ENCODE measurements at places on chromosomes 3 and 15.
A peak's percentile ranks its signal among the peaks of the same experiment; 100 is the strongest.

DNA sequence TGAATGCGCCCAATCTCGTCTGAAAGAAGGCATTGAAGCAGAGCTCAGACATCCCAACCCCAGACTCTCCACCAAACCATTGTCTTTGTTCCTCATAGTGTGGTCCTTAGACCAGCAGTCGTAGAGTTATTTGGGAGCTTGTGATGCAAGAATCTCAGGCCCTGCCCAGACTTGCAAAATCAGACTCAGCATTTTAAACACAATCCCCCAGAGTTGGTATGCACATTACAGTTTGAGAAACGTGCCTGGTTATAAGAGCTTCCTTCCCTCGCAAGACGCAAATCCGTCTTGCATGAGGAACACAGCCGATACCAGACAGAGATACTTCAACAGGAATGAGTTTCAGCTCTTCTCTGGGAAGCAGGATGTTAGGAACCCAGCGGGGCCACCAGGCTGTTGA, 38.9 kb upstream of the IREB2 start:
- DNase-seq = no peak

DNA sequence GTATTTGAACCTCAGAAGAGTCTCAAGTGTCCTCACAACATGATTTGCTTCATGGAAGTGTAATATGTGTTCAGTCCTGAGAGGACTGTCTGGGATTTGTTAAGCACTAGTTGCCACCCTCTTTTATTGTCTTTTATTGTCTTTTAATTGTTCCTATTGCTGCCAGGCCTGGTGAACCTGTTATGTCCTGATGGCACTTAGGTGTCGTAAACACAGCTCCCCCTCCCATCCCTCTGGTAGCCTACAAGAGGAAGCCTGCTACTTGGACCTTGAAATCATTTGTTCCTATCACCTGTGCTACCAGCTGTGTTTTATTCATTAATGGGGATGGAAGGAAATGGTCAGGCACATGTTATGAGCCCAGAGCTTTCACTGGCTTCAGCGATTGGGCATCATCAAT, 19.3 kb downstream of the CCNB2 start:
- no peak for DNase-seq

DNA sequence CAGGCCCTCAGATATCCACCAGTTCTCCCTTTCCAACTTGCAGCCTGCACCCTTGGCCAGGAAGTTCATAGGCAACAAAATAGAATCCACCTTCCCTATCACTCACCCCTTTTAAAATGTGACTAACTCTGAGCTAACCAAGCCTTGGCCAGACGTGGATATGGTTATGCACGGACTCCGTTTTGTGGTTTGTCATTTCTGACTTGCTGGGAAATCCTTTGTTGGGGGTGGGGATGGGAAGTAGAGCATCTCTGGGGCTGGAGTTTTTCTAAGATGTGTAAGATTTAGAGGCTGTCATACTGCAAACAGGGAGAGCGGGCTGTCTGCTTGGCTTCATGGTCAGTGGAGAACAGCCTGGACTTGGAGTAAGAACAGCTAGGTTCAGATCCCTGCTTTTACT, 62.6 kb downstream of the SMAD3 start:
- DNase-seq = no peak

GRCh38 chr3:15345066-15345607, 12.8 kb upstream of the SH3BP5 start:
- DNase-seq = no peak

DNA sequence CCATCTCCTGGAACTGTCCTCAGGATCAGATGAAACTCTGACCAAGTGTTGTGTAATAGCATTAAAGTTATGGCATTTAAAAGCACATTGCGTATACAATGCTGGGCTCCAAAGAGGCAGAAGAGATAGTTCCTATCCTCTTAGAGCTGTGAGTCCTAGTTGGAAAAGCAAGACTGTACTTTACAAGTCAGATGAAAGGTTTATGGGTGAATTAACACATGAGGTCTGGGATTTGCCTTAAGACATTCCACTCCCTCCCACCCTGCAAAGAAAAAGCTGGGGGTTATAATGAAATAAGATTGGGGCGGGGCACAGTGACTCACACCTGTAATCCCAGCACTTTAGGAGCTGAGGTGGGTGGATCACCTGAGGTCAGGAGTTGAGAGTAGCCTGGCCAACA, 35.6 kb downstream of the SNAPC5 start:
- no peak for DNase-seq

DNA sequence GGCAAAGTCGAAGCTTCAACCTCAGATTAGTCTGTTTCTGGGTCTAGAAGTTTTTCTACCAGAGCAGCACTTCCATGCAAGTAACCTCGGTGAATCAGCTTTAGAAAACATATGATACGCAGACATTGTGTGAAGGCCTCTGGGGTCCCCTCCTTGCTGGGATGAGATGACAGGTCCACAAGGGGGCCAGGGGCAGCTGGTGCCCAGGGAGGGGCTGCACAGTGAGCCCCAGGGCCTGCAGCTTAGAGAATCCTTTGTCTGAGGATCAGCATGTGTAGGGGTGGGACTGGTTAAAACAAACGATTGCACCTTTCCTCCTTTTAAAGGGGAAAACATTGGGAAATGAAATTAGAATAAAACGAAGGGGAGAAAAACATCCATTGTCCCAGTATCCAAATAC, 47.5 kb upstream of the TLE3 start:
- DNase-seq = no peak

DNA sequence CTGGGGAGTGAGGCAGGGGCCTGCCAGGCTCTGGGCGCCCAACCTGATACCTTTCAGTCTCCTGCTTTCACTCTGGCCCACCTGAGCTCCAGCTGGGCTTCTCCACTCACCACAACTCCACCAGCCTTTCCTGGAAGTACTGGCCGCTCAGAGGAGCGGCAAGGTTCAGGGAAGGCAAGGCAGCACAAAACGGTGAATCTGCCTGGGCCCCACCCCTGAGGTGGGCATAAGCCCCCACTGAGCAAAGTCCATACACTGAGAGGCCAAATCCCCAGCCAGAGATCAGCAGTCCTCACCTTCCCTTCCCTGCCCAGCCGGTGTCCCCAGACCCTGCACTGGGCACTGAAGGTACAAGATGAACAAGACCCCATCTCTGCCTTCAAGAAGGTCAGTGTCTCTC, 70.7 kb downstream of the TLE3 start:
- no peak for DNase-seq

DNA sequence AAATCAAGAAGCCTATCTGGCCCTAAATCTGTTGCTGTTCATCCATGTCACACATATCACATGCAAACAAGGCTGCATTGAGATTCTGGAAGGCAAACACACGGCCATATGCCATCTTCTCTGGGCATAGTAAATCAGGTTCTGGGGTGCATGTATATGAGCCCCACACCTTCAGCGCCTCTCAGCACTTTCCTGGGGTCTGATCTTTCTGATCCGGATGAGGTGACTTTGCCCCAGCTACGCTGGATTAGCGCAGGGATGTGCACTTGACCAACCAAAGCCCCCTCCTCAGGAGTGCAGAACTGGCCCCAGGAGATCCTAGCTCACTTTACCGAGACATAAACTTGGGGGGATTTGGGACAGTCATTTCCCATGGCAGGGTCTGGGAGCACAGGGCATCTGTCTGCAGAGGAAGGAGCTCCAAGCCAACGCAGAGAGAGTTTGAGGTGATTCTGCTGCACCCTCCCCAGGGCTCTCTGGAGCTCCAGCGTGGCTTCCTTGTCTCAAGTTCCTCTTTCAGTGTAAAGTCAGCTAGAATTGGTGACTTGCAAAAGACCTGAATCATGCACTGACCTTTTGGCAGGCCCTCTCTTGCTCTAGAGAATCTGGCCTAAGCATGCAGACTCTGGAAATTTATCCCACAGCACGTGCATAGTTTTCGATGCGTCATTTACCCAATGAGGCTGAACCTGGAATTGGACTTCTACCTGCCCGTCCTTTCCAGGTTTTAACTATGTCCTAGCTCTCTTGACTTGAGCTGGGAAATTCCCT, 63.5 kb upstream of the KLF13 start:
- peak; percentile 19 for DNase-seq

DNA sequence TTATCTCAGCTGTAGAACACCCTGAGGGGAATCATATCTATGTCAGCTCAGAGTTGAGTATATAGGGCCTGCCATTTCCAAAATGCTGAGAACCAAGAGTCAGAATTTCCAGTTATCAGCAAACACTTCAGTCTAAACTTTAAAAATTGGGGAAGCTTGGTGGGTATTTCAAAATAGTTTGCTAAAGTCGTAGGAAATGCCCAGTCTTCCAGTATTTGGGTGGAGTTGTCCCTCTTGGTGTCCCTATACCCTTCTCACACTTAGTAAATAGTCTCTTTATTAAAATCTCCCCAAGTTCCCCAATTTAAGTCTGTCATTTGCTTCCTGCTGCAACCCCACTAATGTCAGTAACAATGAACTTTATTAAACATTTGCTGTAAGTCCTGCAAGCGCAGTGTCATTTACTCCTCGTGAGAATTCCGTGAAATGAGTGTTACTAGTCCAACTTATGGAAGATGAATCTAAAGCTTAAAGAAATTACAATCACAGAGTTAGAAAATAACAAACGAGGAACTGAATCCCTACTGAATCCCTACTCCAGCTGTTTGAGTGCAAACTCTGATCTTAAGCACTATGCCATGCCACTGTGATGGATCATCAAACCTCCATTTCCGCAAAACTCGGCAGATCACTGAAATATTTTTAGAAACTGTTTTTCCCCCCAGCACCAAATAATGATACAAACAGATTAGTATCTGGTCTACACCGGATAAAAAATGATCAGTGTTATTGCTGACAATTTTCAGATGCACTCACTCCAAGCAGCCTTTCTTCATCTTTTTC, 341.7 kb upstream of the PROK2 start:
- no peak for DNase-seq

DNA sequence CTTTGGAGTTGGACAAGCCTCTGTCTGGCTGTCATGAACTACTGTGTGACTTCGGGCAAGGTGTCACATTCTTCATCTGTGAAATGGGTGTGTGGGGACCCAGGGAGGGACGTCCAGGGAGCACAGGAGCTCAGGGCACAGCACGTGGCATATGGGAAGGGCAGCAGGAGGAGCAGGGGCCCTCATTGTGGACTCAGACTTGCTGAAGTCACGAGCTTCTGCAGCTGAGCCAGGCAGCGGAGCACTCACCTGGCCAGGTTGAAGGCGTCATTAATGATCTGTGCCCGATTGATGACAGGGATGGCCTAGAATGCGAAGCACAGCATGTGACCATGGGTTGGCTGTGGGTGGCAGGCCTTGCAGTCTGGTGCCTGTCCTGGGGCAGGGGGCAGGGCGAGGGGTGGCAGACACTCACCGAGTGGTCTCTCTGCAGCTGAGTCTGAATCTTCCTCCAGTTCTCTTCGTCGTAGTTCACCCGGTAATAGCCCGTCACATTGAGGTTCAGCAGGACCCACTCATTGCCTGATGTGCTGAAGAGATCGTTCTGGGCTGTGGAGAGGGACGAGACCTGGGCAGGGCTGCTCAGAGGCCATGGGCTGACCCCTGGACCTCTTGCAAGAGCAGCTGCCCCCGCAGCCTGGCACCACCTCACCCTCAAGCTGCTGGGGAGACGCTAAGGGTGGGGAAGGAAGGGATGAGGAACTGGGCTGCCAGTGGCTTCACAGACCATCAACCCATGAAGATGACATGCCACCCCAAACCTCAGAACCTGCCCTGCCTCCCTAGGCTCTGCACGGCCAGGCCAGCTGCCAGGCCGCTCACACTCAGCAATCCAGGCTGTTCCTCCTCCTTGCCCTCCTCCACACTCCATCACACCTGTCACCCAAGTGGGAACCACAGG, 15.4 kb downstream of the ANPEP start:
- DNase-seq = no peak
